SJCRH30 (cell line): ENCODE measurements at places on chromosomes 1 and 21.
A peak's percentile ranks its signal among the peaks of the same experiment; 100 is the strongest.

- peak; percentile 80 for DNase-seq
These were observed at the start of gene GPR153 for GRCh38 chr1:6260961-6261614. TSS of gene GPR153 (minus strand) at chr1:6261098. CDS start at chr1:6254905, 6,193 bp downstream.

DNA sequence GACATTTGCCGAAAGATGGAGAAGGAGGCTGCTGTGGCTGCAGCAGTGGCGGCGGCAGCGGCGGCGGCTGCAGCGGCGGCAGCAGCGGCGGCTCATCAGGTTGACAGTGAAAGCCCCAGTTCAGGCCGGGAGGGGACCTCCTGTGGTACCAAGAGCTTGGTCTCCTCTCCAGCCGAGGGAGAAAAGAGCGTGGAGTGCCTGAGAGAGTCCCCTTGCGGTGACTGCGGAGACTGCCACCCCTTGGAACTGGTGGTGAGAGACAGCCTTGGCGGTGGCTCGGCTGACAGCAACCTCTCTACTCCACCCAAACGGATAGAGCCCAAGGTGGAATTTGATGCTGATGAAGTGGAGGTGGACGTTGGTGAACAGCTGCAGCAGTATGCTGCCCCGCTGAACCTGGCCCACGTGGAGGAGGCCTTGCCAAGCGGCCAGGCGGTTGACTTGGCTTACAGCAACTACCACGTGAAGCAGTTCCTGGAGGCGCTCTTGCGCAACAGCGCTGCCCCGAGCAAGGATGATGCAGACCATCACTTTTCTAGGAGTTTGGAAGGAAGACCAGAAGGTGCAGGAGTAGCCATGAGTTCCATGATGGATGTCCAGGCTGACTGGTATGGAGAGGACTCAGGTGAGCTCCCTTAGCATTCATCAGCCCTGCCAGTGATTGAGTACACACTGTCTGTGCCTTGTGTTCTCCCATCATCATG, 6.3 kb downstream of the ZBTB8B start:
- DNase-seq, result no peak

DNA sequence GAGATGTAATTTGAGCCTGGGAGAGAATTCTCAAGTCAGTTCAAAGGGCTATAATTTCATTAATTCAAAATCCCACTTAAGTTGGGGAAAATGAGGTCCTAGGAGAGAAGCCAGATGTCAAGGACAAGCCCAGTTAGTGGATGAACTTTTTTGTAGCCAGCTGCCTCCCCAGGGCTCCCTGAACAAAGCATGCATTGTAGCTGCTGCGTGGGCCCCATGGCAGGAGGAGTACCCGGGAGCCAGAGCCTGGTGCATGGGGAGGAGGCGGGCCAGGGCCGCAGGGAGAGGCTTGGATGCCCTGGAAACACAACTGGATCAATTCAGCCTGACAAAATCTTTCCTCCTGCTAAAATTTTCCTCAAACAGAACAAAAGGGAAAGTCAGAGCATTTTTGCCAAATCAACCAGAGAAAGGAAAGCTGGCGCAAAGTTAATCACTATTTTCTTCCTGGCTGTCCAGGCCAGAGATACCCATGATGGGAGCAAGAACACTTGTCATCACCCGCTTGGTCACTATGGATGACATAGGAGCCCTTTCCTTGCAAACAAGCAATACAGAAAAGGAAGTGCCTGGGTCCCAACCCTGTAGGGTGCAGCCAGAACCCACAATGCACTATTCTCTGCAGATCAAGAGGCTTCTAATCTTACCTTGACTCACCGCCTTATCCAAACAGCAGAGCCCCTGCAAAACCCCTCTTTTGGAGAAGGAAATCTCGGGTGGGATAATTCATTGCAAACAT, 248.1 kb upstream of the RAB4A start:
- peak; percentile 83 for DNase-seq

DNA sequence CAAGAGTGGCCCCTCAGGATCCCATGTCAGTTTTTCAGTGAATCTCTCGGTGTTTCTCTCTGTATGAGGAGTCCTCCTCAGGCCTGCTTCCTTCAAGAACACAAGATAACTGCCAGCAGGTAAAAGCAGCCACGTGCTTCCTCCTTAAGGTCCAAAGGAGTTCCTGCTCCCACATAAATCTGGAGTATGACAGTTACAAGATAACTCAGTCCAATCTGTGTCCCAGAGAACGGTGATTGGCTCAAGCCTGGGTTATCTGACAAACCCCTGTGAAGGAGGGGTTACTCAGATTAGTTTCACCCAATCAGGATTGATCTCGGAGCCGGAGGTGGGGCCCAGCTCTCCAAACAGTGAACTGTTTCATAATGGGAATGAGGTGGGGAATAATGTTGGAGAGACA, 5.8 kb upstream of the ANKRD13C start:
- DNase-seq, result no peak

DNA sequence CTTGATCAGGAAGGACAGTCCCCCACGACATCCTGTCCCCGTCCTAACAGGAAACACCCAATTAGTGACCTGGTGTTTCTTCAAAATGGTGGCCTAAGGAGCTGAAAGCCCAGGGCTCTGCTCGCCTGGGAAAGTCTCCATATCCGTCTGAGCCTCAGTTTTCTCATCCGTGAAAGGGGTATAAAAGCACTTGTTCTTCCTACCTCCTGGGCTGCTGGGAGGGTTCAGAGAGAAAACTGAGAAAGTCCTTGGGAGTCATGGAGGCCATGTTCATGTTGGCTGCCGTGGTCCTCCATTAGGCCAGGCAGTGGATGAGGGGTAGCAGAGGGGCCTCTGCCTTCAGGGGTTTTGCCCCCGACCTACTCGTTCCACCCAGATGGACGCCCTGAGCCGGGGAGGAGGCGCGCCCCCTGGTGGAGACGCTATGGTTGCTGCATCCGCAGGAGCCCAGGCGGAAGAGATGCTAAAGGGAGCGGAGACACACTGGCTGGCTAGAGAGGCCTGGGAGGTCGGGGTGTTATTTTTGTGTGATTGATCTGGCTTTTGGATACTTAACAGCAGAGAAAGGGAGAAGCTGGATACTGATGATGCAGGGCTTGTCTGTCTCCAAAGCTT, 113.5 kb downstream of the PRDM2 start:
- no peak for DNase-seq

DNA sequence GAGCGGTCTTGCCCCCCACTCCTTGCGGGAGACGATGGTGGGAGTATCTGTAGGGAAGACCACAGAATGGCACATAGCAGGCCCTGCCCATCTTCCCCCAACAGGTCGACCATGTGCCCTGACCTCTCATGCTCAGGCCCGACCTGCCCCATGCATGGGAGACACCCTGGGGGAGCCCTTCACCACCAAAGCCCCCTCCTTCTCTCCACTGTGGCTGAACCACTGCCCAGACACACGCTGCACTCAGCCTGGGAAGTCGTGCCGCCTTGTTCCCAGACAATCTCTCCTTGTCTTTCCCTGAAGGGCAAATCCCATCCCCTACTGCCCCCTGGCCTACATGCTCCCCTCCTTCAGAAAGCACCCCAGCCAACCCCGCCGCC, 5.5 kb downstream of the PGLYRP3 start:
- no peak for DNase-seq

GRCh38 chr1:63882048-63882704, 108.4 kb downstream of the ROR1 start:
- no peak for DNase-seq

- no peak for DNase-seq
These were observed 19.2 kb downstream of the NFIA start for GRCh38 chr1:61101536-61101935.

GRCh38 chr1:215819114-215819513, 252.0 kb downstream of the KCTD3 start:
- no peak for DNase-seq

- peak; percentile 54 for DNase-seq
These were observed 24.8 kb downstream of the PCSK9 start for GRCh38 chr1:55064071-55064581.

- no peak for DNase-seq
These were observed 8.3 kb upstream of the CSRP1 start for GRCh38 chr1:201515062-201515750.

DNA sequence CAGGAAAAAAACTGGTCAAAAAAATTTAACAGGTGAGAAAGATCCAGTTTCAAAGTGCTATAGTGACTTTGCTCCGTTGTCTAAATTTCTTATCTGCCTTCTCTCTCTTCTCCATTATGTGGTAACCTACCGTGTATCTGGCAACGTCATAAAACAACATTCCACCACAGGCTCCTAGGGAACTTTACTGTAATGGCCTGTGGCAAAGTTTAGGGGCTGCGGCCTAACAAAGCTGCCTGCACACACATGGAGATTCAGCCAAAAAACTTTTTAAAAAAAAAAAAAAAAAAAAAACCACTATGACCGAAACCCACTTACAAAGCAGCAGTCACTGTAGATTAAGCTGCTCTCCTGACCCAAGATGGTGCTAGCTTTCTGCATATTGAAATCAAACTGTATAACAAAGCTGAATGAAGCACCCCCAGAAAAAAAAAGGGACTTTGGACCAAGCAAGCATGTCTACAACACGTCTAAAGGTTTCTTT, 202.6 kb downstream of the SLC45A1 start:
- peak; percentile 67 for DNase-seq

DNA sequence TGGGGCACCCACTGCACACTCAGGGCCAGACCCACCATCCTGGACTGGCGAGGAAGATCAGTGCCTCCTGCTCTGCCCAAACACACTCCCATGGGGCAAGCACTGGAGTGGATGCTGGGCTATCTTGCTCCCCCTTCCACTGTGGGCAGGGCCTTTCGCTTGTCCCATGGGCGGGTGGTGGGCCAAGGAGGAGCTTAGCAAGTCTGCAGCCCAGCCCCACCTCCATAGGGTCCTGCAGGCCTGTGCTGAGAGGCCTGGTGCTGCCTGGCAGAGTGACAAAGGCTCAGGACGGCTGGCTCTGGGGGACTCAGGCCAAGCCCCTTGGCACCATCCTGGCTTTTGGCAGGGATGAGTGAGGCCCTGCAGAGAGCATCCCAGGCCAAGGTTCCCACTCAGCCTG, 89.4 kb downstream of the PTPRU start:
- no peak for DNase-seq

GRCh38 chr1:35646043-35646442, 4.7 kb upstream of the PSMB2 start:
- DNase-seq, result no peak

DNA sequence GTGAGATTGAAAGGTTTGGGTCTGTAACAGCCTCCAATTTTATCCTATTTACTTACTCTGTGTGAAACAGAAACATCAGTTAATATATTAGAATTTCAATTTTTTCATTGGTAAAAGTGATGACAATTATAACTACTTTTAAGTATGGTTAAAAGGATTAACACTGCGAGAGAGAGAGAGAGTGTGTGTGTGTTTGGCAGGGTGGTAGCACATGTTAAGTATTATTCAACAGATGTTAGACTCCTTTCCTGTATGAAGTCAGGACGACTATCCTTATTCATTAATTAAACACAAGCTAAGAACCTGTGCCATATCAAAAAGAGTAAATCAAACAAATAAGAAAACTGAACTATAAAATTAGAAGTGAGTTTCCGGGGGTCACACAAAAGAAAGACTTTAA, 662.5 kb downstream of the PLPP3 start:
- DNase-seq, result no peak

- no peak for DNase-seq
These were observed 16.9 kb upstream of the PTPN14 start for GRCh38 chr1:214568328-214568727.

- DNase-seq, result no peak
These were observed 690.6 kb upstream of the ZP4 start for GRCh38 chr1:238581332-238581731.

DNA sequence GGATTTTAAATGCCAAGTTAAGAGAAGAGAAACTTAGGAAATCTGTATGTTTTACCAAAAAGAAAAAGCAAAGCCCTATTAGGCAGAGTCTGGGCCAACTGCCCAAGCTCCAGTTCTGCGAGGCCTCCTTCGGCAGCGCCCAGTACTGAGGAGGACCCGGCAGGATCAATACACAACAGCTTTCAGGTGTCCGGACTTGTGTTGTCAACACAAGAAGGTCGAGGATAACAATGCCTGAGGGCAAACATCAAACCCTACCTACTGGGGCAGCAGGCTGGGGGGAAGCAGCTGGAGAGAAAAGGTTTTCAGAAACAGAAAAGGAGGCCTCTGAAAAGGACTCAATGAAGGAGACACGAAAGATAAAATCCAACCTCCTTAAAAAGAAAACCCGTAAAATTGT, 98.1 kb upstream of the GJB5 start:
- no peak for DNase-seq

- peak; percentile 70 for DNase-seq
These were observed 43.2 kb downstream of the YARS1 start for GRCh38 chr1:32773764-32774463.

DNA sequence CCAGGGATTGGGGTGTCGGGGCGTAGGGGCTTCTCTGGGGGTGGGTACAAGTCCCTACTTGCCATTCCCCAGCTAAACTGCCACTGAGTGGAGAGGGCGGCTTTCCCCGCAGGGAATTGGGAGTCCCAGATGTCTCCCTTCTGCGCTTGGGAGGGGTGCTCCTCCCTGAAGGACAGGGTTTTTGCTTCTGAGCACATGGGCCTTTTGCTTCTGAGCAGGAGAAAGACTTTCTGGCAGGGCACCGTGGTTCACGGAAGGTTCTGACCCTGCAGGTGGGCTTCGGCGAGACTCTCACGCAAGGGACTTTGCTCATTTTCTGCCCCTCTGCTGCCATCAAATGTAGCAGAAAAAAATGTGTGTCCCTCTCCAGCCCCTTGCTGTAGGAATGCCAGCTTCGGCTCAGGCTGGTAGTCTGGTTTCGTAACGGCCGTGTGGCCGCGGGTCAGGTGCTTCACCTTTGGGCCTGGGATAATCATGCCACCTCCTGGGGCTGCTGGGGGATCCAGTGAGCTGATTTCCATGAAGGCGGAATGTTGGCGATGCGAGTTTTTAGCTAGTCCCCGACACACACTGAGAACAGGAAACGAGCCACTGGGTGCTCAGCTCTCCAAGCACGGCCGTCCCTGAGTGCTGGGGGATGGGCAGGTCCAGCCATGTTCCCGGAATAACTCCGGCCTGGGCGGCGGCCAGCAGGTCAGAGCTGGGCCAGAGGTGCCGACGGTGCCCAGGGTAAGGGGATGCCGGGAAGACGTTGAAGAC, 364.0 kb downstream of the CAMTA1 start:
- no peak for DNase-seq

DNA sequence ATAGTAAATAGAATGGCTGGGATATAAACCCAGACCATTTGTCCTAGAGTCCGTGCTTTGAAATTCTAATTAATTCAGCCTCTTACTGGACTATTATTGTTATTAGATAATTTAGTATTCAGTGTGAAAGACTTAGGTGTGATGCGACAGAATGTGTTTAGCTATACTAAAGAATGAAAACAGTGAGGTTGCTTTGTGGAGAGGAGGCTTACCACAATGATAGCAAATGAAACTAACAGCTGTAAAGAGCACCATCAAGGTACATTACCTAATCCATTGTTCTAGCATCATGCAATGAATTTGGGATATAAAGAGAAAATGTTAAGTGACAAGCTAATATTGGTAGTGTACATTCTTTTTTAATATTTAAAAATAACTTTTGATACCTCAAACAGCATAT, 911.1 kb downstream of the KCNT2 start:
- DNase-seq, result no peak
